ENCODE measurements at places on chromosomes 2 and 18.

DNA sequence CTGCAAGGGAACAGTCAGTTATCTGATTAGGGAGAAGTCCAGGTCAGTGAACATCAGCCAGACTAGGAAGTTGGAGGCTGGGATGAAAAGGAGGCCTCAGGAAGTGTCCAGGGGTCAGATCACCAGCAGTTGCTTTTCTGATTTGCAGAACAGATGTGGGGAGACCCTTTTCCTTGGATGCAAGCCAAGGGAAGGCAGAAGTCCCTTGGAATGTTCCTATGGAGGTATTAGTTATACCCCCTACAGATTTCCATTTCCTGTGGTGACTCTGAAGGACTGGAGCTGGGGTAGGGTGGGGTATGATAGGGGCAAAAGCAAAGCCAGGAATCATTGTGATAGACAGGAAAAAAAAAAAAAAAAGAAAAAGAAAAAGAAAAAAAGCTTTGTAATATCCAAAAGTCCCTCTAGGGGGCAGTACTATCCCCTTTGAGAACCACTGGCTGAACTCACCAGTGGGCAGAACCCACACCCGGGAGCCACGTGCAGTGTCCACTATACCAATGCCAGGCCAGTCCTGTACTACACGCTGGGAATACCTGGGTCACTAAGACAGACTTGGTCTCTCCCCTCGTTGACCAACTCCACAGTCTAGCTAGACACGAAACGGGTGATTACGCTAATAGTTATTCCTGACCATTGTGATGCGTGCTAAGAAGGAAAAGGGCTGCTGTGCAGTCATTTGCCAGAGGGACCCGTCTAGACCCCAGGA, 7.4 kb downstream of the DYSF start:
- no peak for DNase-seq

- DNase-seq = no peak
Measured at GRCh38 chr2:149225446-149225845, 104.9 kb upstream of the LYPD6 start.

DNA sequence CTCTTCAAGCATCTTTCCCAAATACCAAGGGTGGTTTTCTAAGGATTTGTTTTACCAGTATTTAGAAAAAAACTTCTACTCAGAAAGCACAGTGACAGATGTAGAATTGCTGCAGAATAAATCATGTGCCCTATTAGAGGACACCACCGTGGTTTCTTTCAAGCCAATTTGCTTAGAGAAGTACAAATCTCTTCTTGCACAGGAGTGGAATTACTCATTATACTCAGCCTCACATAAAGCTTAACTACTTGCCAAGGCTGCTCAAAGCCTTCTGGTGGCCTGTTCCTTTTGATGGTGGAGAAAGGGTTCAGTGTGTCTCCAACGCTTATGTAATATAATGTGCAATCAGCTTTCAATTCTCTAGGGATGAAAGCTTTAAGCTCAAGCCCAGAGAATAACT, 66.5 kb upstream of the CTNNA2 start:
- no peak for DNase-seq

DNA sequence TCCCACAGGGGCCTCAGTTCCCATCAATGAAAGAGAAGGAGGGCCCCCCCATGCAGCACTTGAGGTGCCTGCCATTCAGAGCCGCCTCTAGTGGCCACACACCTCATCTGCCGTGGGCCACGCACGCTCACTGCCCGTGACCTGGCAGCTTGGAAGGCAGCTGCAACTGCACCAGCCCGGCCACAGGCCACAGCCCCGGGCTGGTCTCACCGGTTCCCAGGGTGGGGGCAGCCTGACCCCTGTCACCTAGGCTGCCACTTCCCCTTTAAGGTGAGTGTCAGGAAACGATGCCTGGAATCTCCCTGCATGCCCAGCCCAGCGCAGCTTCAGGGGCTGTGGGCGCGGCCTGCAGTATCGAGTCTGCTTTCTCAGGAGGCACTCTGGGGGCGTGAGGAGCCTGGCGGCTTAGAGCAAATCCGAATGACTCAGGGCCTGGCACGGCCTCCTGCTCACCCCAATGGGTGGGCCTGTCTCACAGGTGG, 2.6 kb downstream of the MAB21L4 start:
- no peak for DNase-seq

GRCh38 chr2:62216616-62217015, 20.7 kb downstream of the B3GNT2 start:
- DNase-seq = no peak

DNA sequence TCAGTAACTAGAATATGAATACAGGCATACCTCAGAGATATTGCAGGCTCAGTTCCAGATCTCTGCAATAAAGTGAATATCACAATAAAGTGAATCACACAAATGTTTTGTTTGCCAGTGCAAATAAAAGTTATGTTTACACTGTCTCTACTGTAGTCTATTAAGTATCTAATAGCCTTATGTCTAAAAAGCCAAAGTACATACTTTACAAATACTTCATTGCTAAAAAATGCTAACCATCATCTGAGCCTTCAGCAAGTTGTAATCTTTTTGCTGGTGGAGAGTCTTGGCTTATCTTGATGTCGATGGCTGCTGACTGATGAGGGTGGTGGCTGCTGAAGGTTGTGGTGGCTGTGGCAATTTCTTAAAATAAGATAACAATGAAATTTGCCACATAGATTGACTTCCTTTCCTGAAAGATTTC, 159.4 kb downstream of the MYO1B start:
- no peak for DNase-seq

DNA sequence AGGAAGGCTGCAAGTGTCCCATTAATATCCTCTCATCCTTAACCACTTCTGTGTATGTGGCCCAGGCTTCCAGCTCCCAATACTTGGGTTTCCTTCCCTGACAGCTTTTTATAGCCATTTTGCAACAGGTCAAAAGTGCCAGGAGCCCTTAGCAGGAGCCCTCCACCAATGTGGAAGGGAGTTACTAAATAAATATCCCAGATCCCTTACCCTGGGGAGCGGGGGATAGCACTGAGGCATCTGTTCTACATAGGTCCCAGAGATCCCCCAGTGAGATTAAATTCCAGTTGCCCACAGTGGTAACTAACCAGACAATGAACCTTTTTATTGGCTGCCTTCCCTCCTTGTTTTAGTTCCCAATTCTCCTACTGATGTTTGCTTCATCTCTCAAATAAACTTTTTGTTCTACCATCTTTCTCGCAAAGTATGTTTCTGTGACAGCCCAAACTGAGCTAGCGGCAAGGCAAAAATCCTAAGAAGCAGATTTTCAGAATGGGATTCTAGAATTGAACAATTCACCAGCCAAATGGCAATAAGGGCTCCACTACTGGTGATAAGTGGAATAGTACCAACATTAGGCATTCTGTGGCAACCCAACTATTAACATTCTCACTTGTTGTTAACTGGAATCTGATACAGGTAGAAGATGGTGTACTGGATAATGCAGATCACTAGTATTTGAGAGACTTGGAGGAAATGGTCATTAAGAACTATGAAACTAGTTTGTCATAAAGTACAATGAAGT, 83.9 kb upstream of the MAPRE2 start:
- DNase-seq = no peak
